Hypothalamus (tissue), 51 donors: ENCODE measurements at places on chromosomes 2 and 18.

- no peak for DNase-seq
Measured at GRCh38 chr2:99524056-99524455, 34.2 kb upstream of the REV1 start.

- no peak for DNase-seq
Measured at GRCh38 chr2:28185891-28186290, 206.8 kb upstream of the FOSL2 start.

GRCh38 chr2:229843613-229844012 lies 78.2 kb downstream of the TRIP12 start:
- DNase-seq, result no peak

DNA sequence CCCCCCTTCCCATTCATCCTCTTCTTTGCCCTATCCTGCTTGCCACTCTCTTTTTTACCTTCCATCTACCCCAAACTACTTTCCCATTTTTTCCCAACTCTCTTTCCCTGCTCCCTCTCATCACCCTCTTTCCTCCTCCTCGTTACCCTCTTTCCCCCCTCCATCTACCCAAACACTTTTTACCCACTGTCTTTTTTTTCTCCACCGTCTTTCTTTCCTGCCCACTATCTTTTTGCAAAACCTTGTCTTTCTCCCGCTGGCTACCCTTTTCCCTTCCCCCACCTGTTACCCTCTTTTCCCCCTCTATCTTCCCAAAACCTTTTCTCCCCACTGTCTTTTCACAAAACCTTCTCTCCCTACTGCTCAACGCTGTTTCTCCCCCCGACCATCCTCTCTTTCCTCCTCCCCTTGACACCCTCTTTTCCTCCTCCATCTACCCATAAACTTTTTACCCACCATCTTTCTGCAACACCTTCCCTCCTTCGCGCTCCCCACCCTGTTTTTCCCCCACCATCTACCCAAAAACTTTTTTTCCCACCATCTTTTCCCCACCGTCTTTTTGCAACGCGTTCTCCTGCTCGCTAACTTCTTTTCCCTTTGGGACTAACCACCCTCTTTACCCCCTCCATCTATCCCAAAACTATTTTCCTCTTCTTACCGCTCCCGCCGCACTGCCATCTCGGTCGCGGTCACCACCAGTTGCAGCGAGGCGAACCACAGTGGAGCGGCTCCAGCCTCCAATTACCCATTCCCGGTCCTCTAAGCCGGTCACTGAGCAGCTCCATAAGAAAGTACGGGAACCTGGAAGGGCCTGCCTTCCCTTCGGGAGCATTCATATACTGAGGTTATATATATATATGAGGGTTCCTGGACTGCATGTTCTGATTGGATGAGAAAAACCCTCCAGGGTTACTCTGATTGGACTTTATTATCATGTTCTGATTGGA lies 15.0 kb downstream of the CCDC74A start:
- DNase-seq, result no peak

DNA sequence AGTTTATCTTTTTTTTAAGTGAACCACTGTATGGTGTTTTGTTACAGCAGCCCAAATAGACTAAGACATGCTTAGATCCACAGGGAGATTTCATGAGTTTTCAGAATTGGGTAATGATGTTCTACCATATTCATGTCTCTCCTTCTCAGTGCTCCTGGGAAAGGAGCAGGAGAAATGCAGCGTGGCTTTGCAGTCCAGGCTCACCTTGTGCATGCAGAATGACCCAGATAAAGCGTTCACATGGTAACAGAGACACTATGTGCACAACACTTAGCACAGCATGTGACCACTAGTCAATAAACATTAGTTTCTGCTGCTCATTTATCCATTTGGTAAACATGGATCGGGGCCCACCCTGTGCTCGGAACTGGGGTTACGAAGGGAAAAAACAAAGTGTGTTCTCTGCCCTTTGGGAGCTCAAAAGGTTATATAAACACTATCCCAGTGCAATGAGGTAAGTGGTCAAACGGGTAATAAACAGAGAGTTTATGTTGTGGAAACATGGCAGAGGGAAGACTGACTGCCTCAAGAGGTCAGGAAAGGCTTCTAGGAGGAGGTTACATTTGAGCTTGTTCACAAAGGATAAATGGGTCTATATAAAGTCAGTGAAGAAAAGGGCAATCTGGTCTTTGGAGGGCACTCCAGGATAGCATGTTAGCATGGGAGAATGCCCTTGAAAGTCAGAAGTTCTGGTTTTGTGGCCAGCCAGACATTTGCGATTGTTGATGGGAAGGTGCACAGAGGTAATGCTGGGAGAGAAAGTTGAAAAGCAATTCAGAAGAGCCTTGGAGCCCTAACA lies 299.2 kb downstream of the TDRD15 start:
- DNase-seq, result no peak
